ENCODE measurements at places on chromosomes 5 and 9.

DNA sequence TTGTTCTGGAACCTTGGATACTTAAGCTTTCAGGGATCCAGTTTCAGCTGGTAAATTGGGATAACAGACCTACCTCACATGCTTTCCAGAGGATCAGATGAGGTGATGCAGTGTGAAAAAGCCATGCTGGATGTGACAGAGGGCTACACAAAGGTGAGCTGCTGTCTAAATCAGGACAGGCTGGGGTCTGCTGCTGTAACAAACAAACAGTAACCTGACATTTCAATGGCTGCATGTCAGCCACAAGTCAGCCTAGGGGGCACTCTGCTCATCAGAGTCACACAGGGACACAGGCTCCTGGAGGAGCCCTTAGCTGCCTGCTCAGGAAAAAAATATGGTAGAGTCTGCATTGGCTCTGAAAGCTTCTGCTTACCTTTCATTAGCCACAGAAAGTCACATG, 66.7 kb upstream of the EGFLAM start:
- no peak for DNase-seq

DNA sequence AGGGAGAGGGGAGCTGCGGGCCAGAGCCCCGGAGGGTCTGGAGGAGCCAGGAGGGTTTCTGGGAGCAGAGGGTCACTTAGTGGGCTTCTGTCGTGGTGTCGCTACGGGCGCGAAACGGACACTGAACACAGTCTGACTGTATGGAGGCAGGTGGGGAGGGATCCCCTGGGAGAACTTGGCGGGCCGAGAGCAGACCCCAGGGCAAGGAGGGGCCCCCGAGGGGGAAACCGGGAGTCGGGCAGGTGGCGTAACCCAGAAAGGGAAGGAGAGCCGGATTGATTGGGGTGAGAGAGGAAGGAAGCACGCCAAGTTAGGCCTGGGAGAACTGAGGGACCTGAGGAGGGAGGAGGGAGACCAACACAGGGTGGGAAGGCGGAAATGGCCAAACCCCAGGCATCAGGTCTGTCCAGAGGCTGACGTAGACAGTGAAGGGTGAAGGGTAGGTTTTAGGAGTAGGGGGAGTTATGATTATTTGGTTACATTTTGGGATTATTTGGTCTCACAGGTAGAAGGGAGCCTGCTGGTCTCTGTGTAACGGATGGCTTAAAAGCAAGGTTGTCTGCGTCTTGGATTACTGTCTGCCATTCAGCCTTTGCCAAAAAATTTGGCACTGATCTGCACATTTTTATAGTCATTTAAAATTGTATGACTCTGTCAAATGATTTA, 3.3 kb upstream of the MSMP start:
- no peak for DNase-seq

GRCh38 chr9:68728731-68729130, 23.7 kb downstream of the PIP5K1B start:
- DNase-seq = no peak

DNA sequence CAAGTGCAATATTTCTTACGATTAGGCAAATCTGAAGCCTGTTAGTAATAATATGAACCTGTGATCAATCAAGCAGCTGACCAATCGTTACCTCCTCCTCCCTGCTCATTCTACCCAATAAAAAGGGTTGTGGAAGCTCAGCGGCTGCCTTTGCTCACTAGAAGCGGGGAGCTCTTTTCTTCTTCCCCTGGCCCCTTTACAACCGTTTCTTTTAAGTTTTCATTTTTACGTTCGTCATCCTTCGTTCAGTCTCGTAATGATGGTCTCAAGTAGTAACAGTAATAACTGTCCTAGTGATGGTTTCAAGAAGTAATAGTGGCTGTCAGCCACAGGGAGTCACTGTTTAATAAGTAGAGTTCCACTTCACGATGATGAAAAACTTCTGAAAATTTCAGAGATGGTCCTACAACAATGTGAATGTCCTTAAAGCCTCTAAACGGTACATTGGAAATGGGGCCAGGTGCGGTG, 6.2 kb downstream of the UGT3A2 start:
- DNase-seq = no peak

DNA sequence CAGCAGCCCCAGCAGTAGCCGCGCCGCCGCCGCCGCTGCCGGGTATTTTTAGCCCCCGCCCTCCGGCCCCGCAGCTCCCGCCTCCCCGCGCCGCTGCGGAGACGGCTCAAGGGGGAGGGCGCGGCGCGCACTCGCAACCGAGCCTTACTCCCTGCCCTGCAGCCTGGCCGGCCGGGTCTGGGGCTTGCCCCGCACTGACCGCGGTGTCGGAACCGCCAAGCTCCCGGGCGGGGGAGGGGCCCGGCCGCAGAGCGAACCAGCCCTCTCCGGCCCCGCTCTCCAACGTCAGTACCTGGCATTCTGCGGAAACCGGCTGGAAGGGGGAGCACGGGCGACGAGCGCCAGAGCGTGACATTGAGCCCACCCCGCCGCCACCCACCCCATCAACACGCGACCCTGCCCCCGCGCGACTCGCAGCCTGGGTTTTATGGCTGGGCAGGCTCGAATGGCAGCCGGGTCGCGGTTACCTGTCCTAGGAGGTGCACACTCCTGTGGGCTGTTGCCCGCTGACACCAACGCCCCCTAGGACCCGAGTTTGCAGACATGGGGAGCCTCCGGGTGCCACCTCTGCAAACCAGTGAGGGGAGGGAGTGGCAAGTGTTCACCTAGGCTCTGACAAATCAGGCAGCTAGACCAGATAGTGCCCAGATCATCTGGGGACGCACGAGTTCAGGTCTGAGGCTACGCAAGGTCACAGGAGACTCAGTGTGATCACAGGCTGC, at the start of gene ACSL6:
Gene ACSL6, minus strand, starts transcription at position 37 of the 722 bp plus-strand sequence. CDS start 105 bp downstream, outside the sequence.
- DNase-seq = no peak

DNA sequence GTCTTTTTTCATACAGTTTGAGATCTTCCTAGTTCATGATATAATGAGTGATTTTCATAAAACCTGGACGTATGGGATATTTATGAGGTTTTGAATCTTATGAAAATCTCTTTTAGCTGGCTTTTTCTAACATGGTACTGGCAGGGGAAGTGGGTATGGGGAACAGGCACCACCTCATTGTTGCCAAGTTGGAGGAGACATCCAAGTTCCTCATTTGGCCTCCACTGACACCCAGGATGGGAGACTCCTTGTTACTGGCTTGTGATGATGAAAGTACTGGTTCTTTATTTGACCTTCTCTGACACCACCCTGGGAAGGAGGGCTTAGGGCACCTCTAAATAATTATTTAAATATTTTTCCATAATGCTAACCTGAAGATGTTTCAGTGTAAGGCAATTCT, 4.0 kb upstream of the TNPO1 start:
- DNase-seq = no peak

- no peak for DNase-seq
Observed at GRCh38 chr5:135850671-135851070, 16.2 kb downstream of the SLC25A48 start.

DNA sequence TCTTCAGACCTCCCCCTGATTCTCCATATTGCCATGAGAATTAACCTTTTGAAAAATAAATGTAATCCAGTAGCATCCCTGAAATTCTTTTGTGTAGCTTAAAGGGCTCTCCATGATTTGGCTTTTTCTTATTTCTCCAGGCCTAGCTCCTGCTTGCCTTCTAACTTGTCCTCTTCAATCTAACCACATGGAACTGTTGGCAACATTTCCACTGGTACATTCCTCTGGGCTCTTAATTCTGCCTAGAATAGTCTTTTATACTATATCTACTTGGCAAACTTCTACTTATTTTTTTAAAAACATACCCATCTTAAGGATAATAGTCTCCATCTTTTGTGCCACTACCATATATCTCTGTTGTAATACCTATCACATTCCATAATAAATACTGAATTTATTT, 54.1 kb downstream of the GNG10 start:
- peak; percentile 49 for DNase-seq

- no peak for DNase-seq
Observed at GRCh38 chr5:96733771-96734500, 71.8 kb downstream of the CAST start.

Data from cardiac fibroblast (primary cell).